ENCODE measurements at places on chromosomes 2 and 18.

DNA sequence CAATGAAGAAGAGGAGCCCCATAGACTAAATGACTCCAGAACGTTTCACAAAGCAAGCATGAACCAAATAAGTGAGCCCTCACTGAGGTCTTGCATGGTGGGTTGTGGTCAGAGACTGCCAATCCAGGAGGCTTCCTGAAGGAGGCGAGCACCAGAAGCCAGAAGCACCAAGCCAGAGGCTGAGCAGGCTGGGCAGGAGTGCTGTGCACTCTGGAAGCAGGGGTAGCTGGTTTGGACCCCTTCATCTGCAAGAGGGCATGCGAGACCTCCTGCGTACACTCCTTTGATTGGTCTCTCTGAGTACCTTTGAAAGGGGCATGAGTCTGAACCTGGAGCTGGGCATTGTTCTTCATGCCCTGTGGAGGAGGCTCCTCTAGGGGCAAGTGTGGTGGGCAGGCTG, 192.5 kb downstream of the HAUS1 start:
- no peak for DNase-seq

- no peak for DNase-seq
Observed at GRCh38 chr2:95298486-95299111, 1.5 kb downstream of the KCNIP3 start.

DNA sequence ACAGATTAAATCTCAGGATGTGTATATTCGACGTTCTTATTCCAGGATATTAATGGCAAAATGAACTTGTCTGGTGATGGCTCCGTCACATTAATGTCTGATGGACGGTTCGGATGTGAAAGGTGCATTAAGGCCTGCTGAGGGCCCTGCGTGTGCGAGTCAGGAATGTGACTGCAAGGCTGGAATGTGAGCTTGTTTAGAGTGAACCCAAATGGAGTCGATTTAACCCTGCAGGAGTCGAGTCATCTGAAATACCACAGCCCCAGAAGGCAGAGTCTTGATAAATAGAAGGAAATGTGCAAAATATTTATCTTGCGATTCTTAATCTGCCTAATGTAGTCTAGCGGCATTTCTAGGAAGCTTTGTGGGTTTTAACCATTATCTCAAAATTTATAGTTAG, 44.3 kb downstream of the RDH14 start:
- no peak for DNase-seq

DNA sequence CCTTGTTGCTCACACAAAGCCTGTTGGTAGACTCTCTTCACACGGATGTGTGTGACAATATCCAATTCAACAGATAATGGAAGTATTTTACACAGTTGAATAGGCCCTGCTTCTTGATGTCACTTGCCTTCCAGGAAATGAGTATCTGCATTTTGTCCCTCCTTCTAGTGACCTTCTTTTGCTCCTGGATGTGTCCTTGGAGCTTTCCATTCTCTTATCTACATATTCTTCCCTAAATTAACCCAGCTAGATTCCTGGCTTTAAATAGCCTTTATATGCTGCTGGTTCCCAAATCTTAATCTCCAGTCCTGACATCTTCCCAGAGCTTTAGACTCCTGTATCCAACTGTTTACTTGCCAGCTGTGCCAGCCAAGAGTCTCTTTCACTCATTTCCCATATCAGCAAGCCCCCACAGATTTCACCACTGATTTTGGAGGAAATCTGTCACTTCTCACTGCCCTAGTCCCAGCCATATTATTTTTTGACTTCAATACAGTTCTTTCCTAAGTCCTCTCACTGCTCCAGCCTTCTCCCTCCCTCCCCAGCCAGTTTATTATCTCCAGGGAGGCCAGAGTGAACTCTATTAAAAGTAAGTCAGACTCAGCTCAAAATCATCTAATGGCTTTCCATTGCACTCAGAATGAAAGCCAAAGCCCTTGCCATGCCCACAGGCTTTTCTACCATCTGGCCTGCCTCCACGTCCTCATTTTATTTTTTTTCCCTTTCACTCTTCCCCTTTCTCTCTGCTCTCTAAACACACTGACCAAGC, 170.0 kb downstream of the PDE11A start:
- no peak for DNase-seq

DNA sequence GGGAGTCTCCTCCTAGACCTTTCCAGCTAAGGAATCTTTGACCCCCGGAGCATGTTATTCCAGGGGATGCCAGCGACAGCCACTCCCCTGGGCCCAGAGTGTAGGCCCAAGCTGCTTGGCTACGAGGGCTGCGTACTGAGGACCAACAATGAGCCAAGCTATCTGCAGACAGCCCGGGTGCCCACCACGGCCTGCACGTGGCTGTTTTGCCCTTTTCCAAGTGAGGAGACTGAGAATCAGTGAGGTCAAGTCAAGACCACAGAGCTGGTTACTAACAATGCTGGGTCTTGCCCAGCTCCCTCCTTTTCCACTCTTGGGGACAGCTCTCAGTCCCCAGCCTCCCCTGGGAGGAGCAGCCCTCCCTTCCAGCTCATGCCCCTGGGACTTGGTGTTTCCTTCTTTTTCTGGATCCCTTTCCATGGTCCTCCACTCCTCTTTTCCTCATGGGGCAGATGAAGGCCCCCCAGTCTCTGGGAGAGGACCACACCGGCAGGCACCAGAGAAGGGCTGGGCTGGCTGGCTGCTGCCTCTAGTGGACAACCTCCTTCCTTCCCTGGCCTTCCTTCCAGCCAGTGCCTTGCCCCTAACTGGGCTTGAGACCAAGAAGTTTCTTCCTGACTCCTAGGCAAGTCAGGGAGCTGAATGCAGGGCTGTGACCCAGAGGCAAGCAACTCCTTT, 550 bp upstream of the MALL start:
- no peak for DNase-seq

GRCh38 chr2:39932198-39932597, 153.1 kb upstream of the THUMPD2 start:
- no peak for DNase-seq

DNA sequence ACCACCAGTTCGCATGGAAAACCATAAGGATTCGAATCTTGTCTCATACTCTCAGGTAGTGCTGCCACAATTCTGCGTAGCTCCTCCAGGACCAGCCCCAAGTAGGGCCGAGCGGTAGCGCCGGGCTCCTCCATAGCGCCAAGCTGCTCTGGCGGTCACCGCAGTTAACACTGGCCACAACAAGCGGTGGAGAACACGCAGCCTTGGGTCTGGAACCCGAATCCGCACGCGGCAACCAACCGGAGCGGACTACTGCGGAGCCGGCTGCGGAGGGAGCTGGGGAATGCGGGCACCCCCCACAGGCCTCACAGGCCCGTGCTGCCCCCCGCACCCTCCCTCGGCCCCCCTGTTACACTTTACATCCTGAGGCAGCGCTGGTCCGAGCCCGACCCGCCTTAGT, 531.5 kb downstream of the STK39 start:
- no peak for DNase-seq

DNA sequence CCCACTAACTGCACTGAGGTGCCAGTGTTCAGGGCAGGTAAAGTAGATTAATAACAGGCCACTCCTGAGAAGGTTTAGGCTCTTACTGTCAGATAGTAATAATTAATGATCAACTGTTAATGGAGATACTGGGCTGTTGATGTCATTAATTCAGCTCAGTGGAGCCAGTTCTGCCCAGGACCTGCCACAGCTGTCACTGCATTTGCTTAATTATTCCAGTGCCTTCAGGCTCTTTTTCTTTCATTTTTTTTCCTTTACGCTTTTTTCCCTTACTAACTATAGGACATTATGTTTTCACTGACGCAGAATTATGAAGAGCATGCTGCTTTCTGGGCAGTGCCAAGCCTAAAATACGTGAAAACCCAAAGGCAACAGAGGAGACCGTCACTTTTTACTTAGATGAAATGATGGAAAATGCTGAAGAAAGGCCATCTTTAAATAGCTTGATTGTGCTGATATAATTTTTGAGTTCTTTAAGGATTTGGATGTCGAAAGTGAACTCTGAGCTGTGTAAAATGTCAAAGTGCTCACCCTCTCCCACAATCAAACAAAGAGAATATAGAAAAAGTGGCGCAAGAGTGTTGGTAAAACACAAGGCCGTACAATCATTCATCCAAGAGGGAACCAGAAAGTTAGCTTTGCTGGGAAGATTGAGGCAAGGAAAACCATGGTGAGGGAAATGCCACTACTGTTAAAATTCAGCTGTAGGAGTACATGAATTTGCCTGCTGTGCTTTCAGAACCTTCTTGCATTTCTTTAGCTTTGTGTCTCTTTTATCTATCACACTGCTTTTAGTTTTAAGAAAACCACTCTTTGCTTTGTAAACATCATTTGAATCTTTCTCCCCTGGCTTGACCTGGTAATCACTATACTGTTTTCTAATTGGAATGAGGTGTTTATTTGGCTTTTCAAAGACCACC, 192.0 kb upstream of the ZEB2 start:
- no peak for DNase-seq

GRCh38 chr2:240462073-240462706, 26.7 kb downstream of the GPC1 start:
- DNase-seq, result no peak

DNA sequence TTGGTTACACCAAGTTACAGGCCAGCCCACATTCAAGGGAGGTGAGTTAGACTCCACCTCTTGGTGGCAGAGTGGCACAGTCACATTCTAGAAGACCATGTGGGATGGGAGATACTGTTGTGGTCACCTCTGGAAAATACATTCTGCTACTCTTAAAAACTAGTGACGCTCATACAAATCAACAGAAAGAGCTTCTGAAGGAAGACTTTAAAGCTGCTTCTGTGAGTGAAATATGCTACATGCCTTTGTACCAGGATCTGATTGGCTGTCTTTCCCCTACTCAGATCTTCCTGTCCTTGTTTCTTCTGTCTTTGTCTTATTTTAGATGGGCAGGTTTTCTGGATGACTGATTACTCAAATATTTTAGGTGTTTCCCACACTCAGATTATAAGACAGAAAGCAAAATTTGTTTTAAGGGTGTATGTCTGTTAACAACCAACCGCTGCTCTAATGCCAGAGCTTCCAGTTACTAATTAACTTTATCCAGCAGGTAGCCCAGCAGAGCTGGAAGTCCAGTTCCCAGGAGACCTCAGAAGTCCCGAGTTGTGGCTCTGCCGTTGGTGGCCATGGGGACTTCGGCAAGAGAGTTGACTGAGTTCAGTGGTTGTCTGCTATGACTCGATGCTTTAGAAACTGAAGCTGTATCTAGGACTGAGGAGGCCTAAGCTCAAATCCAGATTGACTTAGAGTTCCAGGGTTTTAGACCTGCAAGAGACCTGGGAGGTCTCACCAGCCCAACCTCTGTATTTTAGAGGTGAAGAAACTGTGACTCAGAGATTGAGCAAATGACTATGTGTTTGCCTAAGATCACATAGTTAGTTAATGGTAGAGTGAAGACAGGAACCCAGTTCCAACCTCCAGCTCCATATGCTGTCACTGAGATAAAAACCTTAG, 7.4 kb downstream of the IL1R2 start:
- DNase-seq, result no peak

- no peak for DNase-seq
Observed at GRCh38 chr2:146561996-146562395, 1282.8 kb upstream of the ACVR2A start.

DNA sequence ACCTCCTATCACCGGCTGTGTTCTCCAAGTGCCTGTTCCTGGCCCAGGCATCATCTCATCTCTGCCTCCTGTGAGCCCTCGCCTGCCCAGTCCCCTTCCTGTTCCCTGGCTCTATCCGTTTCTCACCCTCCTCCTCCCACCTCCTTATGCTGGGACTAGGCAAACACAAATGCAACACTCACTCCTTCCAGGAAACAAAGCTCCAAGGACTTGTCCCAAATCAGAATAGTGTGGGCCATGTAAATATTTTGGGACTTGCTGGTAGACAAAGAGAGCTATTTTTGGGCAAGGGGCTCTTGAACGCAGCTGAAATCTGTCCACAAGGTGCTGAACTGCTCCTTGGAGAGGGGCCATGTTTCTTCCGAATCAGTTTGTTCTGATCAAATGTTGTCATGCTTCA, 25.3 kb downstream of the MBP start:
- no peak for DNase-seq

GRCh38 chr18:45920367-45920766, 46.8 kb downstream of the EPG5 start:
- no peak for DNase-seq

DNA sequence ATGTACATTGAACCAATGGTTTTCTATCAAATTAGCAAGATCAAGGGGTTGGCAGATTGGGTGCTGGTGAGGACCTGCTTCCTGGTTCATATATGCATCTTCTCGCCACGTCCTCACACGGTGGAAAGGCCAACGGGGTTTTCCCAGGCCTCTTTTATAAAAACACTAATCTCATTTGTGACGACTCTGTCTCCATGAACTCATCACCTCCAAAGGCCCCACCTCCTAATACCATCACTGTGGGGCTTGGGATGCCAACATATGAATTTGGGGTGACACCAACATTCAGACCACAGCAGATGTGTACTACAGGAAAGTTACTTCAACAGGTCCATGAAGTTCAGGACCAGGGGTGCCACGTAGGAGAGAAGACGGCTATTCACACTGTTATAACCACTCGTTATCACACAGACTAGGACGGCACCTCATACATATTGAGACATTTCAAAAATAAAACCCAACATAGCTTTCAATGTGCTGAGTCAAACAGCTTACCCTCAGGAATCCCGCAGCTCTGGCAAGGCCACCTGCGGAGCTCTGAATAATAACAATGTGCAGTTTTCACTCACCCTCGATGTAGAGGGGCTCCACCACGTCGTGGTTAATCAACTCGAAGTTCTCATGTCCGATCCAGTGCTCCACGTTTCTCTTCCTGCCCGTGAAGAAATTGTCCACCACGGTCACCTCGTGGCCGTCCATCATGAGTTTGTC, 49.3 kb downstream of the UXS1 start:
- DNase-seq, result no peak

- DNase-seq, result no peak
Observed at GRCh38 chr2:157182834-157183396, 74.6 kb upstream of the GALNT5 start.

DNA sequence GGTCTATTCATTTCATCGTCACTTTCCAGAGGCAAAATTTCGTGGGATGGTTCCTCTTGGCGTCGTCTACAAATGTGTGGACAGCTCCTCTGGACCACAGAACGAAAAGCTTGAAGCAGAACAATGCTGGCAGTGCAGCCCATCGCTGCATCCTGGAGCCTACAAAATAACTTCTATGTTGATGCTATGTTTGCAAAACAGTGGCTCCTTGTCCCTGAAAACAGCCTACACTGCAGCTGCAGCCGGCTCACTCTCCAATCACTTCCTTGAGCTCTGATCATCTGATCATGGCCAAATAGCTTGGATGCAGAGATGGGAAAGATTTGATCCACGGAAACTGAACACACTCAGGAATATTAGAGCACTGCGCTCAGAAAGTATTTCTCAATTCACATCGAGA, 60.0 kb downstream of the DOCK10 start:
- no peak for DNase-seq

GRCh38 chr18:43571078-43571689, 293.9 kb upstream of the SYT4 start:
- no peak for DNase-seq

- DNase-seq, result no peak
Observed at GRCh38 chr2:185811580-185811979, 73.0 kb downstream of the FSIP2 start.

DNA sequence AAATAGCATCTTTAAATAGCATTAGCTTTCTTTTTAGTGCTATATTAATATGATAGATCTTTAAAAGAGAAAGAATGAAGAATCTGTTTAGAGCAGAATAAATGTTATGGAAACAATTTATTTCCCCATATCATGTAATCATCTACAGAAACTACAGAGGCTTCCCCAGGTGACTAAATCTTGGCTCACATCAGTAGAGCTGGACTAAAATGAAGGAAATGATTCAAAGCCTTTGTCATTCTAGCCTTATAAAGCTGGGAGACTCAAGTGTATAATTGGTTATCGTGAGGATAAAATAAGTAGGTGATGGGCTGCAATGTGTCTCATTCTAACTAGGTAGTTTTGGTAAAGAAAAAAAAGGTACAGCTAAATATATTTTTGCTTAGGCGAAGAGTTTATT, 83.2 kb upstream of the UNC80 start:
- no peak for DNase-seq
